ENCODE measurements at places on chromosomes 7 and 10.

DNA sequence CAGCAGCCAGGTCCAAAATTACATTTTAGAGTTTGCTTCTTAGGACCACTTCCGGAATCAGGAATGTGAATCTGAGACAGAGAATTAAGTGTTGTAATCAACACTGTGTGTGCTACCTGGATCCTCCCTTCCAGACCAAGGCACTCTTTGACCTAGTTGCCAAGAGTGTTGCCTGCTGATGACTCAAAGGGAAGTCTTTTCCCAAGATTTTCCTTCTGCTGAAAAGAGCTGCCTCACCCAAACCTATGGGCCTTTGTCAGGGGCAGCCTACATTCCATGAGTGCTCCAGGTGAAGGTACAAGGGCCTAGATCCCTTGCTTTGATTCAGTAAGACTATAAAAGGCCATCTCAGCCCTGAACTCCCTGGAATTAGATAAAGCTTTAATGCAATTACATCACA is 712.5 kb upstream of the ANKRD30A start:
- no peak for DNase-seq

DNA sequence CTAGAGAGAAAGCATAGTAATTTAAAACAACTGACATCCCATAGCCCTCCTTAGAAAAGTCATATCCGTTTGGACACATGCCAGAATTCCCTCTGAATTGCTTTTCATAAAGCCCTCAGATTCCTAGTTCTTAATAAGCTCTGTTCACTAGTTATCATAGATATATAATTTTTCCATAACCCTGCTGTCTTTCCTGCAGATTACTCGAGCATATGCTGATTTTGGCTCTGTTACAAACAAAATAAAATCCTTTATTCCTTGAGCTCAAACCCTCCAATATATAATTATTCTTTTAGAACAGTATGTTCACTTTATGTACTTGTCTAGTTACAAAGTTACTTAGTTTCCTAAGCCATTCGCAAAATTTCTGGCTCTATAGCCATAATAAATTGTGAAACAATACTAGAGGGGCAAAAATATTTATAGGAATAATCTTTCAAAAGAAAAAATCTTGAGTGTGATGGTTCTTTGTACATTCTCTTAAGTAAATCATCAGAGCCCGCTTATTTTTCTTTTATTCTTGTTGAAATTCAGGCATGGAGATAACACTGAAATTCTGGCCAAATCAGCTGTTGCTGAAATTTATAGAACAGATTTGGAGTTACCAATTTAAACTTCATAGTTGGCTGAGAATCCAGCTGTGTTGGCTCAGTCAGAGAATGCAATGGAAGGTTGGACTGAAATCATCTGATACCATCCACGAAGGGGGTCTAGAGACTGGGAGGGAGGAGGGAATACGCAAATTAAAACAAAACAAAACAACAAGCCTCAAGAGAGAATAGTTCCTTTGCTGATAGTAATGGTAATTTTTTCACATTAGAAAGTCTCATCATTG is 146.1 kb upstream of the TMEM196 start:
- DNase-seq = no peak

- peak; percentile 62 for DNase-seq
Measured at GRCh38 chr7:138752518-138753149, 45.2 kb upstream of the TMEM213 start.

GRCh38 chr10:87544721-87545120 is 40.0 kb downstream of the MINPP1 start:
- no peak for DNase-seq

GRCh38 chr7:45944058-45944457 is 23.0 kb upstream of the IGFBP3 start:
- DNase-seq = no peak

DNA sequence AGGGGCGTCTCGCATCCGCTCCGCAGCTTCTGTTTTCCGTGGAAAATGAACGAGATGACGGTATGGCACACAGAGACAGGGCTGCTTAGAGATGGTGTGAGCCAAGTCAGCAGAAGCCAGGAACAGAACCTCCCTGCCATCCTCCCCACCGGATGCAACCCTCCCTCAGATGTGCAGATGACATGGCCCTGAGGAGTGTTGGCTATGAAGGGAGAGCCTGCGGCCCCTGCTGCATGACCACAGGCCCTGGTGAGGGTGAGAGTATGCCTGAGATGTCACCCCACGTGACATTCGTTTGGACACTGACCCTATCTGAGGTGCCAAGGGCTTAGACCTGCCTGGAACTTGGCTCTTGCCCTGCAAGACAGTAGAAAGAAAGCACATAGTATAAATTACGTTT is 29.4 kb downstream of the WIPF3 start:
- DNase-seq = no peak

DNA sequence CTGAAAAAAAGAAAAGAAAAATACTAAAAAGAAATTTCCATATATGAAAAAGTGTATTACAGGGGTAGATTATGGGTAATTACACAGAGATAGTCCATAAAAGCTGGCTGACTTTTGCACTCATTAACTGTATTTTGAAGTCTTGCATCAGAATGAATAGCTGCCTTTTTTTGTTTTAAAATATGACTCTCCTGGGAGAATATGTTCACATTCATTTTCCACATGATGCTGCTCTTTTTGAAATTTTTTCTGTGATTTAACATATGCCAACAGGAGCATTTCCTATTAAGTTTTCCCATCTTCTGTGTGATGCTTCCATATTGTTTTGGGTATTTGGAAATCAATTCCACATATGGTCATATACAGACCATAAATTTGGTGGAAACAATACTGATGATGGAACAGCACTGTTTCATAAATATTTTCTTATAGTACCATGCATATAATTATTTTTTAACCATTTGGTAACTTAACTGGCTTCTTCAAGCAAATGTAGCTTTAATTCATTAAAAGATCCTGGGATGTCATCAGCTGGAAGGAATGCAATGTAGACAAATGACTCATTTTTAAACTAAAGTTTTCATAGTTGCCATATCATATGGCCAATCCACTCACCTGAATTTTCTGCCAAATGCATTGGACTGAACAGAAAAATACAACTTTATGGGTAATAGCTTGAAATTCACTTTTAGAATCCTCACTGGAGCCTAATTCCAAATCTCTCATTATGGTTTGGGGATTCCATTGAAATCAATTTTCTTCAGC is 313.9 kb upstream of the GLI3 start:
- no peak for DNase-seq

DNA sequence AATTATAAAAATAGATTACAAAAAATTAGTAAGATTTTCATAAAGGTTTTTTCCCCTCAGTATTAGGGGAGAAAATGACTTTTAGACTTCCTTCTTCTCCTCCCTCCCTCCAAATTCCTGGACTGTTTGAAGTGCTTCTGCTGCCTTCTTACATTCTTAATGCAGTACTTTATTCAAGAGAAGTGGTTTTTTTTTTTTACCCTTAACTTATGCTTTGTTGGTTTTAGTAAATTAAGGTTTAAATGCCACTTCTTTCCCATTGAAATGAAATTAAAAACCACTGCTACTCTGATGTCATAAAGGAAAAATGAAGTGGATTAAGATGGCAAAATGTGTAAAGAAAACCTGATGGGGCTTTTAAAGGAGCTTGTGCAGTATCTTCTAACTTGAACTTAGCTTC is 140.7 kb downstream of the VTI1A start:
- DNase-seq = no peak

- DNase-seq = no peak
Measured at GRCh38 chr7:151060416-151061212, 1.2 kb downstream of the SLC4A2 start.

DNA sequence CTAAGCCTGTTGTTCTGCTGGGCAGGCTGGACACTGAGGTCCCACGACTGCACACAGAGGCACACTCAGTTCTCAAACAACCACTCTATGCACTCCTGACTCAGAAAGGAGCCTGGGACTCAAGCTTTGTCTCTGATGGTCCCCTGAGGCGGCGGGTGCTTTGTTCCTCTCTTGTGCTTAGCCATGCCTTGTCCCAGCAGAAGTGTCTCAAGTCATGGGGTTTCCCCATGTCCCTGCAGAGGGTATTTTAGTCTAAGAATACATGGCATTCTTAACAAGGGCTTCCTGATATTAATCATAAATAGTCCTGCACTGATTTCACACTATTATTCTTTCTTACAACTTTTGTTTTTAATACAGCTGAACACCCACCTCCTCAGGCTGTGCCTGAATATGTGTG is 72.5 kb downstream of the CXCL12 start:
- no peak for DNase-seq

DNA sequence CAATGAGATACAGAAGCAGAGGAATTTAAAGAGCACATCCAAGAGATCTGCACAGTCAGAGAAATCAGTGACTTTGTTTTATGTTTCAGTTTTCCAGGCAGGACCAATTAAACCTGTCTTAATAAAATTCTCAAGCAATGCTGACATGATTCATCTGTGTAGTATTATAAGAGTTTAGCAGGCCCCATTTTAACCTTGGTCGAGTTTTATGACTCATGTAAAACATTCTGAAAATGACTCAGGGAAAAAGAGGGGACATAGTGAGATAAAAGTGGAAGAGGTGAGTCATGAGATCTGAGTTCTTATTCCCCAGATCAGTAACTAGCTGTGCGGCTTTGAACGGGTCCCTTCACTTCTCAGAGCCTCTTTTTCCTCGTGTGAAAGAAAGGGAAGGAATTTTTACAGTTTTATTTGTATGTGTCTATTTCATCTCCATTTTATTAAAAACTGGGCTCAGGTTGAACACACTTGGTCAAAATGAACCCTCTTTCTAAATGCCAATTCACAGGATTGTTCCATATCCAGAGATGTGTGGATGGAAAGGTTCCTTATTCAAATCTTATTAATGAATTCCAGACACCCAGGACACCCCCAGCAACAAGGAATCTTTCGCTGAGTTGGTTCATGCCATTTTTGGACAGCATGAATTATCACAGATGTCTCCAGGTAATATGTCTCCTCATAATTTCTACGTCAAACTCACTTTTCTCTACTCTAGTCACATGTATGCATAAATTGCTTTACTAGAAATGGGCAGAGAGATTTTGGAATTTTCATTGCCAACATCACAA is 143.2 kb downstream of the JAZF1 start:
- DNase-seq = no peak

- DNase-seq = no peak
Measured at GRCh38 chr10:4074545-4075407, 289.8 kb upstream of the KLF6 start.

DNA sequence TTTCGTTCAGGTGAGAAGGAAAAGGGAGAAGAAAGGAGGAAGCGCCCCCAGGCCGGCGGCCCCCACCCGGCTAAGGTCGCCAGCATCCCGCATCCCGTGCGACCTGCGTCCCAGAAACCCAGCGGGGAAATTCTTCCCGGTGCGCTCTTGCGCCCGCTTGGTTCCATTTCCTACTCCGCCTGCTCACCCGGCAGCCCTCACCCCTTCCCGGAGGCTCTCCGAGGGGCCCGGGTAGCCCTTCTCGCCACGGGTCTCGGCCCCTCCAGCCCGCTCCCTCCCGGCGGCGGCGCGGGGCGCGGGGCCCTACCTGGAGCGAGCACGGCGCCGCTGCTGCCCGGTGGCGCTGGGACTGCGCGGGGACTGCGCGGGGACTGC is at the start of gene PRKCQ:
PRKCQ (minus strand) TSS at position 373 of the 375 bp plus-strand sequence. CDS start 65,141 bp downstream, outside the sequence.
- DNase-seq = no peak

DNA sequence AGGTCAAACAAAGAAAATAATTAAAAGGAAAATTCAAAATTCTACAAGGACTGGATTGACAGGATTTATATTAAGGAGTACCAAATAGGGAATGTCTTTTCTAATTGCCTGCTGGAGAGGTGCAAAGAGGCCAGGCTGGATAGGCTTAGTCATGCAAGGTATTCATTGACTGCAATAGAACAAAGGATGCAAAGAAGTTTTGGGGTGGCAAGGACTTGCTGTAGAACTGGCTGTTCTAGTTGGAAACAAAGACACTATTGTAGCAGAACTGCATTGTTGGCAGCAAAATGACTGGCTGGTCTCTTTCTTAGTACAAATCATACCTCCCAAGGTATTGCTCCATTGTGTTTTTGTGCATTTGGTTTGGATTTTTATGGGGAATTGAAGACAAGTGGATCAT is 10.1 kb downstream of the ITGB8 start:
- DNase-seq = no peak

- DNase-seq = no peak
Measured at GRCh38 chr10:100982916-100983830, 4.1 kb downstream of the MRPL43 start.

DNA sequence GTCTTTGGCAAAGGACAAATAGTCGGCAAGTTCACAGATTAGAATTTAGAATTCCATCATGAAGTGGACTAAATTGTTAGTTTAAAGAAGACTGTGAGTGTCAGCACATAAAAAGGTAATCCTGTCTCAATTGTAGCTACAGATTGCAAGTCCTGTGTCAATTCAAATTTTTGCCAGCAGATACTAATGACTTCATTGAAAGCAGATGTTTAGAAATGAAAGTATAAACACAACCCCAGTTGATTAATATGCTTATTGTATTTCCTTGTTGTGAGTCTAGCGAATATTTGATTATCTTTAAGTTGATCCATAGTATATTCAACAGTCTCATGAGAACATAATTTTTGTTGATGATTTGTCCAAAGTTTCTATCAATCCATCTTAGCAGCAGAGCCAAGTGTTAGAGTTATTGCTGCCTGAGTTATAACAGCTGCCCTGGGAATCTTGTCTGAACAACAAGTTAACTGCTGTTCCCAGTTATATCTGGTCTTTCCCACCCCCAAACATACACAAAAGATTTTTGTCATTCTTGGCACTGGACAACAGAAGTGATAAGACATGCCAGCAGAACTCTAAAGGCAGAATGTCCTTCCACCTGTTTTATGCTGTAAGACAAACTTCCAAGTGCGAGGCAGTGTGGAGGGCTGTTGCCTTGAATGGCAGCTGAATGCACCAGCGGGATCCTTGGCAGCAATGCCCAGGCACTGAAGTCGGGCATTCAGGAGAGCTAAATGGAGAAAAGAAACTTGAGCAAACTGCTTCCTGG is 21.3 kb upstream of the HERPUD2 start:
- DNase-seq = no peak

- DNase-seq = peak; percentile 3
Measured at GRCh38 chr10:27285093-27285492, 44.5 kb upstream of the ACBD5 start.

GRCh38 chr10:119737823-119738222 is 12.0 kb downstream of the INPP5F start:
- no peak for DNase-seq

DNA sequence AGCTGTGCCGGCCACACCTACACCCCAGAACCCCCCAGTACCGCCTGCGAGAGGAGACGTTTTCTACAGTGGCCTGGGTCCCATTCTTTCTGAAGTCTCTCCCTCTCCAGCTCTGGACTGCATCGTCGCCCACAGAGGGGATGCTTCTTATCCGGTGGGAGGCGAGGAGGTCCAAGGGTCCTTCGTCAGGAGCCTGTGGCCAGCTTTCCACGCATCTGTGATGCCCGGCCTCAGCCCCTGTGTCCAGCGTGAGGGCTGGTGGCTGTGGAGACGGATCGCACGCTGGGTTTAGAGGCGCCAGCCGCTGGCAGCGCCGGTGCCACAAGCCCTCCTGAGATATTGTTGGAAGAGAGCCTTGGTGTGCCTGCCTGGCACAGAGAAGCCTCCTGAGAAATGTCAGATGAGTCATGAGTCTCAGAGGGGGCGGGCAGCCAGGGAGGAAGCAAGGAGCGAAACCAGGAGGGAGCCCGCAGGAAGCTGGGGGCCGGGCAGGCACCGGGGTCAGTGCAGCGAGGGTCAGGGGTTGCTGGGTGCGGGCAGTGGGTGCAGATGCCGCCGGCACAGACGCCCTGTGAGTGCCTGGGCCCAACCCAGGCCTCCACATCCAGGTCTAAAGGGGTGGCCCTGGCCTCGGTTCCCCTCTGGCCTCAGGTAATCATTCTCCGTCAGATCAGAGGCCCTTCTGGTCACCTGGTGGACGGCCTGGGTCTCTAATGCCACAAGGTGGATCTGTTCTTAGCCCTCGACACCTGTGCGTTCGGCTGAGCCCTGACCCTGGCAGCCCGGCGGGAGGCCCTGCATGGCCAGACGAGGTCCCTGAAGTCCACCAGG is 86.0 kb upstream of the DIP2C start:
- no peak for DNase-seq
